Caki2 (cell line): ENCODE measurements at places on chromosomes 1 and 21. TPM values are rescaled to one million over a fixed set of nuclear protein-coding genes. Genes with fewer than 3 reads are reported as not detected.

SH3D21 gene
- total RNA-seq: 2.2 and 3.2 TPM in 2 replicates

GRCh38 chr1:111199881-111200801 is at the start of gene DENND2D:
Gene DENND2D (minus strand): TSS chr1:111200646. CDS start chr1:111200459, 187 bp downstream.
- no peak for DNase-seq

FMO4 gene
- total RNA-seq: 0.32 and 2.0 TPM in 2 replicates

CSMD2 gene
- total RNA-seq: not detected in 2 replicates

DNA sequence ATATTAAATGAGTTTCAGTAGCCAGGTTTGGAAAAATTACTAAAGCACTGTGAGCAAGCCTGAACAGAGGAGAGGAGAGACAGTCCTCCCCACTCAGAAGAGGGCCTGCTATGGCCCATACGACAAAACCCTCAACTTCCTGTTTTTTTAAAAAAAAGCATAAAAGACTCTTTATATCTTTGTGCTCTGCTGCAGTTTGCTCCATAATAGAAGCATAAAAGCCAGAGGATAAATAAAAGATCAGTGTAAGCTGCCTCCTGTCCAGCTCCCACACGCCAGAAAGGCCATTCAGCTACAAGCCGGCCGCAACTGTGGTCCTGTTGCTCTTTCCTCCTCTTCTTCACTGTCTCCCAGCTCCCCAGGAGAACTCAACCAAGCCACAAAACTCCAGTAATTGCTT is 37.8 kb downstream of the NID1 start:
- DNase-seq: no peak

- no peak for DNase-seq
Measured at GRCh38 chr1:168281603-168282325, 1.1 kb downstream of the TBX19 start.

GRCh38 chr1:198657550-198658064 is 18.8 kb downstream of the PTPRC start:
- DNase-seq: peak; percentile 72

- DNase-seq: no peak
Measured at GRCh38 chr1:24228311-24228710, 41.2 kb upstream of the IFNLR1 start.
